ENCODE measurements at places on chromosomes 1 and 21.
A peak's percentile ranks its signal among the peaks of the same experiment; 100 is the strongest.

GRCh38 chr1:99869304-99869703, 19.1 kb downstream of the AGL start:
- no peak for DNase-seq

GRCh38 chr21:46161633-46162592, 6.5 kb upstream of the FTCD start:
- DNase-seq = peak; percentile 86

DNA sequence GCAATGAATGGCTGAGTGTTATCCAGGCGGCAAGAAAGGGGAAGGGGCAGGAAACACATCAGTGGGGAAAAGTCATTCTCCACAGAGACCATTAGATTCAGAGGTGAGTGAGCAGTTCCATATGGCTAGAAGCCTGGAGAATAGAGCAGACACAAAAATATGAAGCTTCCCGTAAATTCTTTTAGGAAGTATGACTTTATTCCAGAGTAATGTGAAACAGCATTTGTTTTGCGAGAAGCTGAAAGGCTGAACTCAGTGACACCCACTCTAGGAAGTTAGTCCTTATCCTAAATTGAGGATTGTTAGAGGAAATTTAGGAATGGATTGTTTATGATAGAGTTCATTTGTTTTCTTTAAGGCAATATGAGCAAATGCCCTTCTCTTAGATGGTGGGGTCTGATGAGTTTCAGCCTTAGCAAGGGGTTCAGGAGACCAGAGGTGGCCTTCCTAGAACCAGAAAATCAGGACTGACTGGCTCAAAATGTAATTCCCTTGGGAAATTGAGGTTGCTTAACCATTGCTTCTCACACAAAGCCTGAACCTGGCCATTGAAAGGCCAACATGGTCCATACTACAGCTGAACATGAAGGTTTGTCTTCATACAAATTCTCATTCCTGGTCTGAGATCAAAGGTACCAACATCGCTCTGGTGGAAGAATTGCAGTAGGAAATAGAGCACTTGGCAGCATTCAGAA, 167.5 kb downstream of the TPR start:
- DNase-seq = no peak

DNA sequence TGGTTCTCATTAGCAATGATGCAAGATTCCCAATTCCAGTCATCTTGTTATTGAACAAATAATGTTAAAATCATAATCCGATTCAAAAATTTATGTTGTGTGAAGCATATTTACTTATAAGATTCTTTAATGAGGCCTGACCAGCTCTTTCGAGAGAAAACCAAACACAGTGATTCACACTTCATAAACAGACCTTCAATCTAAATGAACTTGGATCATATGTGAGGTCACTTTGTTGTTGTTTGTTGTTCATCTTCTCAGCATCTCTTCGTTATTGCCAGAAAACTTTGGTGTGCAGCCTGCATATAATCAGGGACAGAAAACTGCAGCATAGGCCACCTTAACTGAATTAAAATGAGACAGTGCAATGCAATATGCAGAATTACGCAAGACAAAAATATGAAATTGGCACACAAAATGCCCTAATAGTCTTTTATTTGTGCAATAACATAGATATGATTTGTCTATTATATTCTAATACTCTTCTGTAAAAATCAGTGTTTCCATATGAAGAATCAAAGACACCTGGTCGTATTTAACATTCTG, 30.1 kb downstream of the NCAM2 start:
- DNase-seq = no peak

- DNase-seq = no peak
These were observed 106.6 kb upstream of the POU3F1 start for GRCh38 chr1:38153066-38153777.

DNA sequence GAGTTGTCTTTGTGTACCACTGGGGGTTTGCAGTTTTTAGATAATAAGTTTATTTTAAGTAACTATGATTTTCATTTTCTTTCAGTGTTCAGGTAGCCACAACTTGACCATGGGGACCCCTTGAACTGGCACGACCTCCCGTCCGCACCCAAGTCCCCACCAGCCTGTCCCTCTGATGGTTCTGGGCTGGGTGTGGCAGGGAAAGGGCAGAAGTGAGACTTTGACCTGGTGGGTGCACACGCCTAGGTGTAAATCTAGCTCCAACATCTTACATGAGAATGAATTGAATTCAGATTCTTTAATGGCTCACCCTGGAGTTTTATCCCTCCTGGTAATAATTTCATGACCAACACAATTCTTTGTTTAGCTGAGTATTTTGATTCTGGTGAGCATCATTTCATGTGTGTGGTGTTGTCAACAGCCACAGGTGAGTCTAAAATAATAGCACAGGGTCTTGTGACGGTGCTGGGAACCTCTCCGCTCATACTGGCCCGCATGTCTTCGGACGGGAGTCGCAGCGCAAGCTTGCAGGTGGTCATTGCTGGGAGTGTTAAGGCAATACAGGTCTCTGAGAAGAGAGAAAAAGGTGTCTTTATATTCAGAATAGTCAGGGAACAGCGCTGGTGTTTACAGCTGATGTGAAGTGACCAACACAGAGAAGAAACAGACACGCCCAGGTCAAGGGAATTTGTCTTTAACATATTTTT, 50.8 kb upstream of the POFUT2 start:
- no peak for DNase-seq

GRCh38 chr1:108067884-108068540, 103.0 kb upstream of the VAV3 start:
- no peak for DNase-seq

GRCh38 chr21:33541756-33542639, at the start of gene GART:
TSS of gene GART (minus strand) at chr21:33542117. CDS start at chr21:33539315, 2,802 bp downstream.
- peak; percentile 95 for DNase-seq

GRCh38 chr1:211610779-211611556, 32.0 kb upstream of the SLC30A1 start:
- DNase-seq = no peak

DNA sequence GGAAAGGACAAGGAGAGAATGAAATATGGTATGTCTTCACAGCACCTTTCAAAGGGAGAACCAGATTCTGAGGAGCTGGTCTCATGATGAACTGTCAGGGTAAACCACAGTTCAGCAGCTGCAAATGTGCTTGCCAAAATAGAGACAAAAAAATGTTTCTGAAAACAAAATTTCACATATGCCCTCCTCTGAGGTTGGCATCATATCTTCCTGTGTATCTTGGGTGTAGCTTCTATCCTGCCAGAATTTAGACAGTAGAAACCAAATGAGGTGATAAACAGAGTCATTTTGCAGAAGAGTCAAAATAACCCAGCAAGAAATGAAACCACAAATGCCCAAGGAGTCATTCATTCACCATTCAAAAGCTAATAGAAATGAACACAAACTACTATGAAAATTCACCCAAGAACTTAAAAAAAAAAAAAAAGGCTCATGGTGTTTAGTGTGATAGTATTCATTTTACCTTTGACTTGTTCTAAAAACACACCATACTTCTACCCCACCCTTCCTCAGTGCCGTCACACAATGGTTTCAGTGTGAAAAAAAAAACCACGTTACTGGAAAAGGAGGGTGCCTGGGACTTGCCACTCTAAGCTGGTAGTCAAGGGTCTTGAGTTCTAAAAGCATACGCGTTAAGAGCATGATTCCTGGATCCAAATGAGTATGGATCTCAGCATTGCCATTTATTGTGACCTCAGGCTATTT, 18.5 kb downstream of the SELL start:
- no peak for DNase-seq

GRCh38 chr1:221444346-221444745, 297.5 kb downstream of the DUSP10 start:
- no peak for DNase-seq

DNA sequence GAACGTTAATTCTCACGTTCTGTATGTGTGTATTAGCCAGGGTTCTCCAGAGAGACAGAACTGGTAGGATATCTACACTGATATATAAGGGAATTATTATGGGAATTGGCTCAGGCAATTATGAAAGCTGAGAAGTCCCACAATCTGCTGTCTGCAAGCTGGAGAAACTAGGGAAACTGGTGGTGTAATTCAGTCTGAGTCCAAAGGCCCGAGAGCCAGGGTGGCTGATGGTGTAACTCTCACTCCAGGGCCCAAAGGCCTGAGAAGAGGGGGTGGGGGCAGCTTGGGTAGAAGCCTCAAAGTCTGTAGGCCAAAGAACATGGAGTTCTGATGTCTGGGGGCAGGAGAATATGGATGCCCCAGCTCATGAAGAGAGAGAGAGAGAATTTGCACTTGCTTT, 13.3 kb upstream of the VASH2 start:
- DNase-seq = peak; percentile 71

- no peak for DNase-seq
These were observed 49.9 kb downstream of the TOMM20 start for GRCh38 chr1:235078480-235079381.

- DNase-seq = peak; percentile 71
These were observed 52.8 kb upstream of the EDN2 start for GRCh38 chr1:41537251-41537650.

DNA sequence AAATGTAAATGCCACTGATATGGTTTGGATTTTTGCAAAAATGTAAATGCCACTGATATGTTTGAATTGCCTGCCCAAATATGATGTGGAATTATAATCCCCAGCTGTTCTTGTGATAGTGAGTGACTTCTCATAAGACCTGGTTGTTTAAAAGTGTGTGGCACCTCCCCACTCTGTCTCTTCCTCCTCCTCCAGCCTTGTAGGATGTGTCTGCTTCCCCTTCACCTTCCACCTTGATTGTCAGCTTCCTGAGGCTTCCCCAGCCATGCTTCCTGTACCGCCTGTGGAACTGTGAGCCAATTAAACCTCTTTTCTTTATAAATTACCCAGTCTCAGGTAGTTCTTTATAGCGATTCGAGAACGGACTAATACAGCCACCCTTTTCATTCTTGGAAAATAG, 1.3 kb upstream of the CCT8 start:
- no peak for DNase-seq

GRCh38 chr1:225844236-225845061, 34.5 kb downstream of the EPHX1 start:
- DNase-seq = no peak

DNA sequence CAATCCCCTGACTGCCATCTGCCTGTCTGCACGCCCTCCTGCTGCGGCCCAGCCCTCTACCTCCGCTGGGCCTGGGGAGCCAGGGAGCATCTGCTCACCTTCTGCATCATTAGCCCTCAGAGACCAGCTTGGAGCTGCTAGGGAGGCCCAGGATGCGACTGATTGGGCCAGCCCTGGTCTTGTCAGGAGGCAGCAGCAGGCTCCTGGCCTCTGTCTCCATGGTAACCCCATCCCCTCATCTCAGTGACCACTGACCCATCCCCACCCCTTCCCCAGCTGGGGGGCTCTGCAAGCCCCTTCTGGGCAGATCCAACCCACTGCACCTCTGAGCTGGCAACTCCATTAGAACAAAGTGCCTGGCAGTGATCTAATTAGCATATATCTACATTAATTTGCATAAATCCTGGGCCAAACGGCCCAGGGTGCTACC, 37.7 kb downstream of the NKAIN1 start:
- no peak for DNase-seq

DNA sequence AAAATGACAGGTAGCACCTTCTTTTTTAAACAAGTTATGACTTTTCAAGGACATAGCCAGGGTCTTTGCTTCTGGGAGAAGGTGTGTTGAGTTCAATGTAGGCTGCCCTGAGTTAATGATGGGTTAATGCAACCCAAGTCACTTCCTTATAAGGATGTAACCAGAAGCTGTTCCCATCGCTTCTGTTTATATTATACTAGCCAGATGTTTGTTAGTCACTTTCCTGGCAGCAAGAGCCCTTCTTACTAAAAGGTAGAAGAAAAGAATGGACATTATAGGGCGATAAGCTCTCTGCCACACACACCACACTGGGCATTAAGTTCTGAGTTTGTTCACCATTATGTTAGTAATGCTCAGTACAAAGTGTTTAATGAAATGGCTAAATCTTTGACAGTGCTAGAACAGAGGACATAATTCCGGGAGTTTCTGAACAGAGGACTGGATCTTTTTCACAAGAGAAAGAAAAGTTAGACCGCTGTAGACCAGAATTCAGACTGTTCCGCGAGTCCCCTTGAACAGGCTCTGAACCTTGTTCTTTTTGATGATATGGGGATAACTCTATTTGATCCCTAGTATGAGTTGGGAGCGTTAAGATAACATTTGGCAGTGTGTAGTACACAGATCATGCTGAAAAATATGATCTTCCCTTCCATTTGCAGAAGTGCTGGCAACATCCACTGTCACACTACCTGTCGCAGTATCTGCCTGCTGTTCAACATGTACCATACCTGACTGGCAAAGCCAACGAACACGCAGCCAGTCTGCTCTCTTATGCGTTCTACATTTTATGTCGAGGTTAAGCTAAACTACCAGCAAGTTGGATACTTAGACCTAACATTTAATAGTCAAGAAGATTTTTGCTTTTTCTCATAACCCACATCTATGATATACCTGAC, 41.0 kb downstream of the DEGS1 start:
- no peak for DNase-seq

DNA sequence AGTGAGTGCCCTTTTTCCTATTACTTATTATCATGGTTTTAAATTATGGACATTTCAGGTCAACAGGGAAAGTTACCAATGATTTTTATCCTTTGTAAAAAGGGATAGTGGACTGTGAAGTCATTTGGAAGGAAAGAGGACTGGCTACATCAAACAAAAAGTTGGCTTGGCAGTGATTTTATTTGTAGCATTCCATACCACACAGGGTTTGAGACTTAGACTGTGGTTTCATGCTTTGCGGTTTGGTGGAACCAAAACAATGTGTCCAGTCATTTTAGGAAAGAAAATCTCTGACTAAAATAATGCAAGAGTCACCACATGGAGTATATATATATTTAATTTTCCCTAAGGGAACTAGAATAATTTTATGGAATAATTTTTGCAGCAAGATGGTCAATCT, 239.5 kb downstream of the HMCN1 start:
- DNase-seq = no peak

DNA sequence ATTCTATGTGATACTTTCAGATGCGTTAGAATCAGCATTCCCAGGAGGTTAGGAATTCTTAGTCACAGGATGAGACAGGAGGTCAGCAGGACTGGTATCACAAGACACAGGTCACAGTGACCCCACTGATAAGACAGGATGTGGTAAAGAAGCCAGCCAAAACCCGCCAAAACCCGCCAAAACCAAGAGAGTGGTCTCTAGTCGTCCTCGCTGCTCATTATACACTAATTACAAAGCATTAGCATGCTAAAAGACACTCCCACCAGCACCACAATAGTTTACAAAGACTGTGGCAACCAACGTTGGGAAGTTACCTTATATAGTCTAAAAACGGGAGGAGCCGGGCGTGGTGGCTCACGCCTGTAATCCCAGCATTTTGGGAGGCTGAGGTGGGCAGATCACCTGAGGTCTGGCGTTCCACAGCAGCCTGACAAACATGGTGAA, 13.9 kb upstream of the ACTA1 start:
- no peak for DNase-seq

DNA sequence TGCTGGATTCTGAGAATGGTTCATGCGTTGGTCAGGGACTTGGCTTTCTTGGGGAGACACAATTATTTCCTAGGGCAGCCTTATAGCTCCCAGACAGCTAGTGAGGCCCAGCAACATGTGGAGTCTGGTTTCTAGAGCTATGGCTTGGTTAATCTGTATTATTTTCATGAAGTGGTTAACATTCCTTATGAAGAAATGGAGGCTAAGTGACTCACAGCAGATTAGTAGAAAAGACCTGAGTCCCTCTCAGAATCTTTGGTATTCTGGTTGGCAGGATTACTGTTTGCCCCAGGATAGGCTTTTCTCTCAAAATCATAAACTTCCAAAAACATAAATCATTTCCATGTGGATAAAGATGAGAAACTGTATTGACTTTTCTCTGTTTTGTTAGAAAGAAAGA, 42.3 kb downstream of the DUSP10 start:
- no peak for DNase-seq

GRCh38 chr1:112673592-112674439, 643 bp upstream of the MOV10 start:
- no peak for DNase-seq

- peak; percentile 35 for DNase-seq
These were observed 105.8 kb downstream of the EDEM3 start for GRCh38 chr1:184648856-184649201.

Data from mesenteric fat pad (tissue), 1 donor.